A172 (cell line): ENCODE measurements at places on chromosomes 5 and 9.

- peak; percentile 57 for DNase-seq
Measured at GRCh38 chr9:33172256-33173238, 5.4 kb upstream of the B4GALT1 start.

- DNase-seq, result no peak
Measured at GRCh38 chr5:66231508-66231907, 87.4 kb downstream of the SREK1 start.

DNA sequence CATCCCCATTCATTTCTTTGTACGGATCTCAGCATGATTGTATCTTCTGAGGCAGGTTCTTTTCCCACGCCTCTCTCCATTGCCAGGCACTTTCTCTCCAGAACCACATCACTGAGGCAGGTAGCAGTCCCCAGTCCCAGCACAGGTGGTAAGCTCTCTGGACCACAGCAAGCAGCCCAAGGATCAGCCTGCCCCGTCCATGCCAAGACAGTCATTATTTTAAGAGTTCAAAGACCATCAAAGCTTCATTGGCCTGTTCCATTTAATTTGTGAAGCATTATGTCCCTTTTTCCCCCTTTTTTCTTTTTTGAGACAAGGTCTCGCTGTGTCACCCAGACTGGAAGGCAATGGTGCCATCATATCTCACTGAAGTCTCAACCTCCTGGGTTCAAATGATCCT is 171.7 kb downstream of the AUH start:
- DNase-seq, result no peak

DNA sequence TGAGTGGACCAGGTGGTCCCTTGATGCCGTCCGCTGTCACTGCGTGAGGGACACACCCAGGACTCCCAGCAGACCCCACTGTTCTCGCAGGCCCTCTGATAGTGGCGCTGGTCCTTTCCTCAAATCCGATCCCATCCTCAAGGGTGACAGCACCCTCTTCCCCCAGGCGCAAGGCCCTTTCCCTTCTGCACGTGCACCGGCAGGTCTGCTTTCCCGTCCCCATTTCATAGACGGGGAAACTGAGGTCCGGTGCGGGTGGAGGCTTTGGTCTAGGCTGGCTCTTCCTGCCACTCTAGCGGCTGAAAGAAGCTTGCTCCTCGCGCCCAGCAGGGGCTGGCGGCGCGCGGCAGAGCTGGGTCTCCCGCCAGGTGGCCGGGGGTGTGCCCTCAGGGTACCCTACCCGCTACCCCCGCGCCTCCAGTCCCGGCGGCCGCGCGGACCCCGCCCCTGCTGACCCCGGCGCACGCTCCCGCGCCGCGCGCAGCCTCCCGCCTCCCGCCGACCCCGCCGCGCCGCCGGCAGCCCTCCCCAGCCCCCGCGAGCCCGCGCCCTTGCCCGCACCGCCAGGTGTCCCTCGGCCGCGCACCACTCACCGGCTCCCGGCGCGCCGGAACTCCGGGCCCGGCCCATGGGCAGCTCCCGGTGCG is 453 bp downstream of the RASGEF1C start:
- DNase-seq, result no peak

DNA sequence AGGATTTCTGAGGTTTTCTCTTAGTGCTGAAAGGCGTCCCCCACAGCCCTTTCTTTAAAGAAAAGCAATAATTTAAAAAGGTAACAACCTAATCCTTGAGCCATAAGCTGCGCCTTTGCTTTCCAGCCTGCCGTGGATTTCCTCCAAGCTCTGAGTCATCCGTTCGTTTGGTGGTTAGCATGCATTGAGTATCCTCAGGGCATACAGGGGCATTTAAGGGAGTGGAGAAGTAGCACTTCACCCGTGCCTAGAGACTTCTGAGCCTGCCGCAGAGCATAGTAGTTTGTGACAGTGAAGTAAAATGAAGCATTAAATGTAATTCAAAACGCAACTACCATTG is 892 bp upstream of the TNC start:
- DNase-seq, result peak; percentile 96

DNA sequence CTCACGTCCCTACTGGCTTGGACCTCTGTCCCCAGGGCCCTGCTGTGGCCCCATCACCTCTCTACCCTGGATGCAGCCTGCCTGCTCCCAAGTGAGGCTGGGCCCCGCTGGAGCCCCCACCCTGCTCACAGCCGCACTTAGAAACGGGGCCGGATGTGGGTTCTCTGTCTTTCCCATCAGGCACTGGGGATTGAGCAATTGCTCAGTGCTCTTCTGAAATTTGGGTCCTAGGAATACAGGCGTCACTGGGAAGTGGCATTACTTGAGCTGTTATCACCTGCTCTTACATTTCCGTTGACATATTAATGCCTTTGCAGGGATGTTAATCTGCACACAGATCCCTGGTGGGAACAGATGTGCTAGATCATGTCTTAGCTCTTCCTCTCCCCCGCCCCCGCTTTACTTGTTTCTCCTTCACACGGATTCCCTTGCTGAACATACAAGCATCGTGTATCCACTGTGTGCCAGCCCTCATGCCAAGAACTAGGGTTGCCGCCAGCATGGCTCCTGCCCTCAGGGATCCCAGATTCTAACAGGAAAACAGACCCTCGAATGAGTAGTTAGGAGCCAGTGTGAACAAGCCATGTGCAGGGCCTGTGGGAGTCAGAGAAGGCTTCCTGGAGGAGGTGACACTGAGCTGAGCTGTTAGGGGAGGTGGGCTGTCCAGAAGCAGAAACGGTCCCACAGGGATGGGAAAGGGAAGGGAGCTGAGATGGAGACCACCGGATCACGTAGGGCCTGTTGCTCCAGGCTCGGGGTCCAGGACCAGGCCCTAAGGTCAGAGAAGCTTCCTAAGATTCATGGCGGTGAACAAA is 65.1 kb downstream of the NEK6 start:
- DNase-seq, result no peak

DNA sequence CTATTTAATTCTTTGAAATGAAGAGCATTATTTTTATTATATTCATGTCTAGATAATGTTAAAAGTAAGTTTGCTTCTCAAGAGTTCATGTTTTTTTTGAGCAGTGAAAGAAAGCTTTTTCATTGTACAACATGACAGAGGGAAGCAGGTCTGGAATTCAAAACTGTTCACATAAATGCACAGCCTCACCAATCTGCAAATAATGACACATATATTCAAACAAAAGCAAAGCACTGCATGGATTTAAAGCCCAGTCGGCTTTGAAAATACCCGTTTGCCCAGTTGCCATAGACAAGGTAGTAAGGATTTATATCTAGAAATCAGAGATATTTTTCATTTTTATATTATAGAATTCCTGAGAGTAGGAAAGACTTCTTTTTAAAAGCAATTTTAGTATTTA is 201.8 kb downstream of the CD180 start:
- no peak for DNase-seq

DNA sequence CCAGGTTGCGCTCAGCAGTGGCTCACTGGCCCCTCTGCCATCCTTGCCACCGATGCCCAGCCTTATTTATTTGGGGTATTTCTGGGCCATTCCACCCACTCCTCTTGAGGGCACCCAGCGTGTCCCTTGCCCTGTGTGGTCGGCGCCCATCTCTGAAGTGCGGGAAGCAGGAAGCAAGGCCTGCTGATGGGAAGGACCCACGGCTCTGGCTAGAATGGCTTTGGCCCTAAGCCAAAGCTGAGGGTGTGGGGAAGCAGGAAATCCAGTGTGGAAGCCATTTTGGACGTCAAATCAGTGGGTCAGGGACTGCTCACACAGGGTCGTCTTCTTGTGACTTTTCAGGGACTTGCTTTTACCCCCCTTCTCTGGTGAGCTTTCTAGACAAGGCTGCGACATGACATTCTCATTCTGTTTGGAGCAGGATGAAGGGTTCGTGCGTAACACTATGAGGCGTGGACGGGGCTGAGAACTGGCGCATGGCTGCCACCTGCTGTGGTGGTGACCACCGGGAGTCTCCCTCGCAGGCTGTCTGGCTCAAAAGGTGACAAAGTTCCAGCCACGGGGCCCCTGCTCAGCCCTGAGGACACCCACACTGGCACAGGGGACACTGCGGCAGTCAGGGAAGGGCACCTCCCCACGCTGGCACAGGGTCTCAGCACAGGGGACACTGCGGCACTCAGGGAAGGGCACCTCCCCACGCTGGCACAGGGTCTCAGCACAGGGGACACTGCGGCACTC is 50.7 kb upstream of the NKD2 start:
- DNase-seq, result no peak

- DNase-seq, result peak; percentile 19
Measured at GRCh38 chr9:136051453-136051836, 43.6 kb downstream of the NACC2 start.

GRCh38 chr9:130390390-130390789 is 54.4 kb upstream of the ASS1 start:
- DNase-seq, result no peak

DNA sequence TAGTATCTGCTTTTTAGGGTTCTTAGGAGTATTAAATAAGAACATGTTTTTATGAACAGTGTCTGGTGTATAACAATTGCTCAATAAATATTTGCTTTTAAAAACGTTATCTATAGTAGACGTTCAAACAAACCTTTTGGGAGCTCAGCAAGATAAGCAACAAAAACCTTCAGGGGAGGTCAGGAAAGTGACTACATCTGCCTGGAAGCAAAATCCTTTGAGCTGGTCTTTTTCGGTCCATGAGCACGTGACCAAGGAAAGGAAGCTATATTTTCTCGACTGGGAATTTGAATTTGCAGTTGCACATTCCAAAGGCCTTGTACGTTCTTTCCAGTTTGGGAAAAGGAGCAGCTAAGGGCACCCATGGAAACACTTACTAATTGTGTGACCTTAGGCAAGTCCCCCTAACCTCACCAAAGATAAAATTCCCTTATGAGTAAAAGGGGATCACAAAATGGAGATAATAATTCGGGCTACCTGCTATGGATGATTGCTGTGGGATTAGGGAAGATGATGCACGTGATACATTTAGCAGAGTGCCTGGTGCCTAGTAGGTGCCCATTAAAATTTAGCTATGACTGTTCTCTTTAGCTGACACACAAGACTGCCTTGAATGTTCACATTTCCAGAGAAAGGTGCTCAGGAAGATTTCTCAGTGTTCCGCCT is 45.4 kb downstream of the PTTG1 start:
- DNase-seq, result no peak

DNA sequence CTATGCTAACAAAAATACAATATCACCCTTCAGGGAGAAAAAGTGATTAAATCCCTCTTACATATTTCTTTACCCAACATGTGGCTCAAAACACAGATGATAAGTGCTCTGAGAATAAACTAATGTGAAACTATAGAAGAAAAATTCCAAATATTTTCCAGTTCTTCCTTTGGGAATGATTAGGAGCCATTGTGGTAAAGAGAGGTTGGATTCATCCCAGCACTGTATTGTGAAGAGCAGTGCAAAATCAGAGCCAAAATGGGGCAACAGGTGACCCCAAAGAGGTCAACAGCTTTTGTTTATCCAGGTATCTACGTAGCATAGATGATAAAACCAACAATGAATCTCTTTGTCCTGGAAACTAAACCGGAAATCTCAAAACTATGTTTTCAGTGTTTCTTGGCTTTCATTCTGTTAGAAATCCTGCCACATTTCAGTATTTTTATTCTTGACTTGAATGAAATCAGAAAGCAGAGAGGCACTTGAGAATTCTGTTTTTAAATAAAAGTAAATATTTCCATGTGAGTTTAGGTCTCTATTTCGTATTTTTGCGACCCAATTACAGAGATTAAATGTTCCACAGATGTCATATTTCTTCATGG is 120.4 kb upstream of the FST start:
- DNase-seq, result peak; percentile 48

- DNase-seq, result no peak
Measured at GRCh38 chr5:164742025-164742424, 1236.6 kb downstream of the MAT2B start.

DNA sequence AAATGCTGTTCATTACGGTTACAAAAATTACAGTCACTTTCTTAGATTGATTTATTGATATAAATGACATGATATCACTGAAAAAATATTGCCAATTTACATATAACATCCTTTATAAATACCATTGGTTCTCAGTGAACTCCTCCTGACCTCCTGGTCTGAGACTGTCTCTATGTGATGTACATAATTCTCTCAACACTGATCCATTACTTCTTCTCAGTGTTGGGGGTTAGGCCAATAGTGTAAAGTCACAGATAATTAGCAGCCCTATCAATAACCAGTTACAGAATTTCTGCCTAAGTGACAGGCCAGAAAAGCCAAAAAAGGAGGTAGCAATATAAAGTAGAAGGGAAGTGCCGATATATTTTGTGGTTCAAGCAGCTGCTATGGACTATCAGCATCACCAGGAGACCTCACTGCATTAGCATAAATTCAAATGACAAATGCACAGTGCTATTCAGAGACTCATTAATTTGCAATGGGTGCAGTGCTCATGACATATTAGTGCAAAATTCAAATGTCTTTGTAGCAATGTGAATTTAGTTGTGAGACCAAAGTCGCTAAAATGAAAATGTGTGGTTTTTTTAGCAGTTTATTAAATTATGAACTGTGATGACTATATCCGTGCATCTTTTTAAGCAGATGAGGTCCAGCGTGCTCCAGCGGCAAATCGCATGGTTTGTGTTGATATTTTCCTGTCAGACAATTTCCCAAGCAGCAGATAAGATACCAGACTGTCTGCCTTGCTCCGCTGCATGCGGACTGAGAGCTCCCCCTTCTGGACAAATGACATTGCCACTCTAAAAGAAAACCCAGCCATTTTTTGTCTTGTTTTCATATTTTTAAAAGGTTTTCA is 144.6 kb downstream of the CETN3 start:
- peak; percentile 67 for DNase-seq

DNA sequence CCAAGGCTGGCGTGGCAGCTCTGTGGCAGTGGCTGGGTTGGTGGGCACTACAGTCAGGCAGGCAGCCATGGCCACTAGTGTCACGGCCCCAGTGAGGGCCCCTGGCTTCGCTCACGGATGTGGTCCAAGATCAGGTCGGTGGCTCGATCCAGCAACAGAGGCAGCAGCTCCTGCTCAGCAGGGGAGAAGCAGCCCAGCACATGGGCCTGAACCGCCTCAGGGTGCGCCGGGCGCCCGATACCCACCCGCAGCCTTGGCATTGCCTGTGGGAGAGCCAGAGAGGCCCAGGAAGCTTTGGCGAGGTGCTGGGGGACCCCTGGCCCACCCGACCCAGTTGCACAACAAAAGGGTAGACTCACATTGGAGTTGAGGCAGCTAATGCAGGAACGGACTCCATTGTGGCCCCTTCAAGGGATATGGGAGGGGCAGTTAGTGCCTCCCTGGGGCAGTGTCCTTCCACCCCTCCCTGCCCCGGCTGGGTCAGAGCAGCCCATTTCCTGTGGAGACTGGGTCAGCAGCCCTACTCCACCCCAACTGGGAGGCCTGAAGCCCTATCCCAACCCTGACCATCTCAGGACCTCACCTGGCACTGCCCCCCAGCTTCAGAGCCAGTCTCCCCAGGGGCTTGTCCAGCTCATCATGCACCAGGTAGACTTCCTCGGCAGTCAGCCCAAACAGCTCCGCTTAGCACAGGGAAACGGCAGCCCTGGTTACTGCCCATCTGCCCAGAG is 1.3 kb downstream of the PTRH1 start:
- no peak for DNase-seq

- no peak for DNase-seq
Measured at GRCh38 chr9:71218774-71219173, 97.4 kb upstream of the TRPM3 start.
